Stimulated activated CD8-positive, alpha-beta memory T cell treated with anti-CD3 and anti-CD28 coated beads, Interleukin-7, amount 100 ng/mL, for 1 hour (primary cell): ENCODE measurements at places on chromosomes 4 and X.

- DNase-seq: no peak
These were observed 244.1 kb upstream of the EDNRA start for GRCh38 chr4:147236806-147237205.

- DNase-seq: no peak
These were observed 50.1 kb upstream of the SGMS2 start for GRCh38 chr4:107774681-107775080.

GRCh38 chrX:8672176-8672575 is 59.8 kb downstream of the ANOS1 start:
- no peak for DNase-seq

DNA sequence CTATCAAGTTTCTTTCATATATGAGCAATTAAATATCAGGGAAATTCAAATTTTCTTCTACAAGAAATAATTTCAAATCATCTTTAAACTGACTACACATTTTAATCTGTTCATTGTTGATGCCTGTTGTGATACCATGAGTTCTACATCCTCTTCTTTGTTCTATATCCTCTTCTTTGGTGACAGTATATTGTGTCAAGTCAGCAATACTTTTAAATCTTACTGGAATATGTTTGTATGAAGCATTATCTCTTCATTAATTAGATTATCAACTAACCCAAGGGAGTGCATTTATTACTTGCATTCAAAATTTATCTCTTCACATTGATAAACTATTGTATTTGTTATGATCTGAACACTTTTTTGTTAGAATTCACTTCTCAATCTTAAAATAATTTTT is 275.0 kb upstream of the INTU start:
- DNase-seq: no peak

DNA sequence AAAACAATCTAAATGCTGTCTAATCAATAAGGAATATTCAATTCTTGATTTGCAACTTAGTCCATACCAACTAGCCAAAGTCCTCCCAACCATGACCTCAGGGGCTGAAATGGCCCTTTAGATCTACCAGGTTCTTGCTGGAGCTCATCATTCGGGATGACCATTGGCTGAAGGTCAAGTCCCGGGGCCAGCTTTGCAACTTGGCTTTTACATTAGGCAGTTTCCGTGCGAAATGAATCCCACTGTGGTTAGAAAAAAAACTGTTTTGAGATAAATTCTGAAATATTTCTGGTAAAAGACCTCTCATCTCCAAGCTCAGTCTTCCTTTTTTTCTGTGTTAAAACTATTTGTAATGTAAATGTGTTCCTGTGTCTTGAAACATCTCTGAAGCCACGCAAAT is 178.6 kb downstream of the TENM3 start:
- DNase-seq: no peak

DNA sequence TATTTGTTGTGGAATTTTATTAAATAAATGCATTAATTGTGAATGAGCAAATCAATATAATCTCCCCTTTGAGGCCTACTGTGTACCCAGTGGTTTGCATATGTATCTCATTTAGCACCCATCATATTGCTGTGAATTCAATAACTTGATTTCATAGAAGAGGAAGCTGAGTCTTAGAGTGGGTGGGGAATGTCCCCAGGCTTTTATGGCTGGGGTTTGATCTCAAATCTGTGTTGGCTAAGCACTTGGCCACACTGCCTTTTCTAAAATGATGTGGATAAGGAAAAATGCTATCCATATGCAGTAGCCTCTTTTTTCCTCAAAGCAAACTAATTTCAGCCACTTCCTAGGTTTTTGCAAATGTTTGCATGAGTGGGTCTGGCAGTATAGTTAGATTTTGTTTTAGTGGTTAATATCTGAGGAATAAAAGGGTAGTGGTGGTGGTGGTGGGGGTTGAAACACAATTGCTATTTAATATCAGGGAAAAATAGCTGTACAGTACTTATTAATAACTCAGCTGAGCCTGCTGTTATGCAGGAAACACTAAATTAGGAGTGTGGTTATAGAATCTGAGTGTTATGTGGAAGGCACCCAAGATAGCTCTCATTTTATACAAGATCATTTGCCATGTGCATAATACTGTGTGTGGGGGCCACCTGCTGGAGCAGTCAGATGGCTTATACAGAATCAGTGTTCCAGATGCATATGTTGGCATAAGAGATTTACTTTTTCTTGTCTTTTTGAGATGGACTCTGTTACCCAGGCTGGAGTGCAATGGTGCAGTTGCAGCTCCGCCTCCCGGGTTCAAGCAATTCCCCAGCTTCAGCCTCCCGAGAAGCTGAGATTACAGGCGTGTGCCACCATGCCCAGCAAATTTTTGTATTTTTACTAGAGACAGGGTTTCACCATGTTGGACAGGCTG is 108.0 kb downstream of the TMEM131L start:
- peak; percentile 33 for DNase-seq
